ENCODE measurements at places on chromosomes 2 and 18.

DNA sequence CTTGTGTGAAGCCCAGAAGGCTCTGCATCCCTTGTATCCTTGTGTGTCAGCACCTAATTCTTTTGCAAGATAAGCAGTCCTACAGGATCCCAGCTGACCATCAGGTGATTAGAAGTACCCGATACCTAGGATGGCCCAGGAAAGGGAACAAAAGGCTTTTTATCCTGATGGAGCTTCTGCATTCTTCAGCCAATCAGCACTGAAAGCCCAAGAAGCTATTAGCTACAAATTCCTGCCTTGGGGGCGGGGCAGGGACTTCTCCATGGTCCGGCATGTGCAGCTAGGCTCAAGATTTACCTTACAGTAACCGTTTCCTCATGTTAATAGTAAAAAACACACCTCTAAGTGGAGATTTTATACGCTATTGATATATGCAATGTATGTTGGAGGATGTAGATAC lies 264.6 kb upstream of the THUMPD2 start:
- no peak for DNase-seq

GRCh38 chr2:46695283-46695682 lies 215.9 kb downstream of the TMEM247 start:
- DNase-seq: no peak

GRCh38 chr18:33470216-33470615 lies 29.7 kb upstream of the CCDC178 start:
- no peak for DNase-seq

- DNase-seq: no peak
Measured at GRCh38 chr2:205858881-205859441, 176.7 kb downstream of the NRP2 start.

GRCh38 chr2:45643095-45643494 lies 8.4 kb upstream of the PRKCE start:
- no peak for DNase-seq

DNA sequence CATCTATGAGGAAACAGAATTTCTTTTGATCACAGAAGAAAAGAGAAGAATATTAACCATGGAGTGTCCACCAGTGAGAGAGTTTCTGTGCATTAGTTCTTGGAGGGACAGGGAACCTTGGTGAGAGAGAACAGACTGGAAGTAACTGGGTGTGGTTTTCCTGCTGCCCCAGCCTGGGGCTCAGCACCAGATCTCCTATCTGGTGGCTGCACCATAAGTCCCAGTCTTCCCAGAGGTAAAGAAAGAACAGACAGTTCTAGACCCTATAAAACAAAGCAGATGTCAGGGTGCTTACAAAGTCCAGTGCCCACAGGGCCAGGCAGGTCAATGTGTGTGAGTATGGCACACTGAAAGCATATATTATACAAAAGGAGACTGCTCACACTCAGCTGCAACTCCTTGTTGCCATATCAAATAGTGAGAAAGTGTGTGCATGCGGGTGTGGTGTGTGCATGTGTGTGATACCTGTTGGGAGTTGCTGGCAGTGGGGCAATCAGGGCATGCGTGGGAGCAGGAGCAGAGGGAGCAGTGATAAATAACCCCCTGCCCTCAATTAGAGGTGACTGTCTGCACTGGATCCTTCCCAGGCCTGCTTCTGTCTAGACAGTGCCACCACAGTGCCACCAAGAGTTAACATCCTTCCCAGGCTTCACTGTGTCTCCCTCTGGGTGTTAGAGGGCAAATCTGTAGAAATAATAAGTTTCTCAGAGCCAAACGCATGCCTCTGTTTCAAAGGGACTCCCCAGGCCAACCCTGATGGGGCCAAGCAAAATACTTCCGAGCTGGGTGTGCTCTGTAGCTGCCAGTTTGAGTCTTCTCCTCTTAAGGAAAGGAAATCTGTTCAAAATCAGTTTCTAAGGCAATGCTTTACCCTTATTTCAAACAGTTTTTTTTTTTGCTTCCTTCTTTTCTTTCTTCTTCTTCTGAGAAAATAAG lies 45.7 kb downstream of the RDH14 start:
- no peak for DNase-seq

GRCh38 chr2:16260041-16260830 lies 319.9 kb downstream of the MYCN start:
- no peak for DNase-seq

DNA sequence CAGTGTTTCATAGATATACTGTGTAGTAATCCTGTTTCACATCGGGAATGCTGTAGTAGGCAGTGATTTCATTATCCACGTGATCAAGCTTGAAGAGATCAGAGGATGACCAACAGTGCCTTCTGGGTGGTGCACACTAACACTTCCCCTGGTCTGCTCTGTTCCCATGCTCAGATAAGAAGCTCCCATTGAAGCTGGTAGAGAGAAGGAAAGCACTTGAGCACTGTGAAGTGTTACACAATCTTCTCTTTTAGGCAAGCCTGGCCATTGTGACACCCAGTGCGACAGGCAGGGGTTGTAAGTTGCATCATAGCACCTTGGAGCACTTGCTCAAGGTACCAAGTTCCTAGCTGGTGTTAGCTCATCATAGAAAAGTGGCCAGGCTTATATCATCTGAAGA lies 30.6 kb upstream of the GPD2 start:
- DNase-seq: no peak

DNA sequence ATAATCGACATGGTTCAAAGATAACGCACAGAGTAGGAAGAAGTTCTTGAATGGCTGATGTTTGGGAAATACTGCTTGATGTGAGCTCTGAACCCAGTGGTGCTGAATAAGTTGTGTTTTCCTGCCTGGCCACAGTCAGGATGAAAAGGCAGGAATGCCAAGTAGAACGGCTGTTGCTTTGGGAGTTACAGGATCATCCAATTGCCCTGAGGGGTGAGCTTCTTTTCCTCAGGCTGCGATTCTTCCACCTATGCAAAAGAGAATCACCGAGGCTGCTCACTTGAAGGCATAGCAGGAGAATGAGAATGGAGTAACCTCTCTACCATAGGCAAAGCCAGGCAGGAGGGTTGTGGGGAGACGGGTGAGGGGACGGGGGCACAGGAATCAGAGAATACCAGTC lies 14.4 kb upstream of the IGFBP2 start:
- no peak for DNase-seq

DNA sequence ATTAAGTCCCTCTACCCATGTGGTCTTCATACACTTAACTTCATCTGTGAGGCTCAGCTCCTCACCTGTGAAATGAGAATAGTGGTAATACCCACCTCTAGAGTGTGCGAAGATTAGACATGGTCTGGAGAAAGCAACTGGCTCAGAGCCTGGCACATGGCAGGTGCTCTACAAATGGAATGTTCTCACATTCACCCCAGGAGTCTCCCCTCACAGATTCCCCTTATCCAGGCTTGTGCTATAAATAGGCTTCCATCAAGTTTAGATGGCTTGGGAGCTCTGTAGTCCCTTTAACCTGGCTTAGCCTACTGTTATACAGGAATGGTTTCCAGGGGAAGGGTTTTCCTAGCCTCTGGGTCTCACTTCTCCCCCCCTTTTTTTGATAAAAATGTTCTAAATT lies 455.9 kb downstream of the RNF144A start:
- DNase-seq: no peak

GRCh38 chr2:23375448-23375847 lies 9.5 kb upstream of the KLHL29 start:
- no peak for DNase-seq

DNA sequence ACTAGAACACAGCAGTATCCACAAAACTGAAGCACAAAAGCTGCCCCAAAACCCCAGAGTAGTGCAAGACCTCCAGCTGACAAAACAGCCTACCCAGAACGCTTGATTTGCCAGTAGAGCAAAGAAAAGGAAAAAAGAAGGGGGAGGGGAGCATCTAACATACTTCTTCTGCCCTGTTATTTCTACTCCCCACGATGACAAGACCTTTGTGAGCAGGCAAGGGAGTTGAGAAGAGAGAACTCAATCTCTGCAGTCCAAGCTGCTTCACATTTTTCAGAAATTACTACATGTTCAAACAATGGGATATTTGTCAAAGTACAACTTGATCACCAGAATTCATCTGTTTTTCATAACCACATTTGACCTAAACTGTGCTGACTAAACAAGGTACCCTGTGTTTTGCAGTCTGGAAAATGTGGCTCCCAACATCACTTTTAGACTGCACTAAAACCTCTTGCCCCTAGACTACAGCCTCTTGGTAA lies 286.7 kb downstream of the EXOC6B start:
- DNase-seq: no peak

DNA sequence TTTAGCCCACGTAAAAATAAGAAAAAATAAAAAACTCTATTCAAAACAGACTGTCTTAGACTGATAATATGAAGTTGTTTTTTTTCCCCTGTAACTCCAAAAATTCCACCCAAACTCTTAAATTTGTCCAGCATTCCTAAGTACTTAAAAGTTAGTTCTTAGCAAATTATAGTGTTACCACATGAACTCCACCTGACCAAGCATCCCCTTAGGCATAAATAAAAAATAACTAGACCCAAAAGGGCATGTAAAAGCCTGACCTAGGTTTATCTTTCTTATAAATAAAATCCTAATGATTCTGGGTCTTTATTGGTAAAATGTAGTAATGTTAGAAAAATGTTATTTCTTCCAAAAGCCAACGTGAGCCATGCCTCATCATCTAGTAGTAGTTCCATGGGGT lies 54.3 kb downstream of the TTC21B start:
- DNase-seq: no peak

DNA sequence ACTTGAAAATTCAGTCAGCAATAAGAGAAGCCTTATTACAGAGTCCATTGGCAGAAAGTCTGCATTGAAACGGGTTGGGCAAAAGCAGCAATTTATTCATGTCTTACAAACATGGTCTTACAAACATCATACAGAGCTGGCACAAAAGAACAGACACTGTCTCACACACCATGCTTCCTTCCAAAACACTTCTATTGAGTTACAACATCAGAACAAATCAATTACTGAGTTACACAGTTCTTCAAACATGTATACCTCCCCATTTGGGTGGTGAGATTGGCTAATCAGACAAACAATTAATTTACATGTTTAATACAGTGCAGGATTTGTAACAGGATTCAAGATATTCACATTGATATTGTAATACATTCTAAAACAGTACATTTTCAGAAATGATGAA lies 9.5 kb downstream of the SYT4 start:
- DNase-seq: no peak

DNA sequence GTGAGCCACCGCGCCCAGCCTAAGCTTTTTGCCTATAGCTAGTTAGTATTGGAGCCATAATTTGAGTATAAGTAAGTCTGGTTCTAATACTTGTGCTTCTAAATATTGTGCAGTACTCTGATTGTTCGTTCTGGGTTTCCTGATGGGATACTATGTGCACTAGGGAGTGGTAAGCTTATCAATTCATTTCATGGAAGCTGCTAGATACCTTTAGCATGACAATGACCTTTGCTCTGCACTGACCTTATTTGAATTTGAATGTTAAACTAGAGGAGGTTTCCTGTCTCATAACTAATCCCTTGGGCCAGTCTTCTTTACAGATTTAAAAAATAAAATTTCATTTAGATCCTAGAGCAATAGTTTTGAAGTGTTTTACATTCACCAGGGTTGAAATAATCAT lies 125.1 kb downstream of the GPD2 start:
- DNase-seq: no peak

GRCh38 chr2:165787334-165787733 lies 6.7 kb downstream of the GALNT3 start:
- no peak for DNase-seq

DNA sequence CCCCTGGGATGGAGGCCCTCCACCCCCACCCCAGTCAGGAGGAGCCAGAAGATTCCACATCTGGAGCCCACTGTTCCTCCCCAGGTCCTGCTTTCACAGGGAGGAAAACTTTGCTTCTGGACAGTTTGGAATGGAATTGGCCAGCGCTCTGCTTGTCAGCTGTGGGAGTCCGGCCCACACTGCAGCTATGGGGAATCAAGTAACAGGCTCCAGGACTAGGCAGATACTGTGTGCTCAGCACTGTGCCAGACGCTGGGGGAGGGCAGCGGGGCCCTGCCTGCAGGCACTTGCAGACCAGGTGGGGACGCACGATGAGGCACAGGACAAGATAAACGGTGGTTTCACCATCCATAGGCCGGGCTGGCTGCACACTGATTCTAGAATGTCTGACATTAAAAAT lies 114.0 kb downstream of the STPG4 start:
- no peak for DNase-seq

- no peak for DNase-seq
Measured at GRCh38 chr2:234669621-234670020, 172.7 kb upstream of the ARL4C start.

DNA sequence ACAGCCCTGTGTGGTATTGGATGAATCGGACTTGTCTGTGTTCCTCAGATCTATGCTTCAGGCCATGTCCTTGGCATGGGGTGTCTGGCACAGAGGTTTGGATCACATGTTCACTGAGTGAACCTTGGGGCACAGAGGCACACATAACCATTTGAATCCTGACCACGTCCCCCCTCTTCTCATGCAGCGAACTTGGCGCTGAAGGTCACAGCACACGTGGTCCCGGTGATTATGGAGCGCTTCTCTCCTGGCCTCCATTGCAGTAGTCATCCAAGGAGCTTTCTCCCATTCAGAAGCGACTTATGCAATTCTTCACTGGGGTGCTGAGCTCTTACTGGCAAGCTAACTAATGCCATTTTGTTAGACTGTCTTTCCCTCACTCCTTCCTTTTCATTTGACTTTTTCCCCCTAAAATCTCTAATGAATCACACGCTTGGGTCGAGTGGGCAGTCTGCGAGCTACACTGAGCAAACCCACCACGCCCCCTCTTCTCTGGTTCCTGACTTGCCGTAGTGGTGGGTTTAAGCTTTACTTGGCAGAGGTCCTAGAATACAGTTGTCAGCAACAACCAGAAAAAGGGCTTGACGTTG lies 59.4 kb downstream of the KCNG2 start:
- DNase-seq: no peak

- peak; percentile 36 for DNase-seq
Measured at GRCh38 chr2:240320204-240320993, 115.1 kb upstream of the GPC1 start.

- no peak for DNase-seq
Measured at GRCh38 chr2:127118038-127118437, 11.1 kb upstream of the BIN1 start.

- DNase-seq: no peak
Measured at GRCh38 chr2:215711471-215712034, 275.7 kb upstream of the FN1 start.

- DNase-seq: no peak
Measured at GRCh38 chr2:239894276-239894675, 130.9 kb downstream of the NDUFA10 start.

GRCh38 chr2:160423126-160423525 lies 70.5 kb downstream of the RBMS1 start:
- no peak for DNase-seq

- DNase-seq: no peak
Measured at GRCh38 chr2:8662239-8662879, 19.5 kb upstream of the ID2 start.
